ENCODE measurements at places on chromosomes 11 and 22. TPM values are rescaled to one million over a fixed set of nuclear protein-coding genes. Genes with fewer than 3 reads are reported as not detected.

Gene MFRP
- not detected for total RNA-seq

Gene RASD2
- 9.4 TPM for total RNA-seq

Gene OR8K3
- total RNA-seq, result not detected

GRCh38 chr11:110908401-110909105 lies 196.3 kb upstream of the ARHGAP20 start:
- DNase-seq, result no peak

DNA sequence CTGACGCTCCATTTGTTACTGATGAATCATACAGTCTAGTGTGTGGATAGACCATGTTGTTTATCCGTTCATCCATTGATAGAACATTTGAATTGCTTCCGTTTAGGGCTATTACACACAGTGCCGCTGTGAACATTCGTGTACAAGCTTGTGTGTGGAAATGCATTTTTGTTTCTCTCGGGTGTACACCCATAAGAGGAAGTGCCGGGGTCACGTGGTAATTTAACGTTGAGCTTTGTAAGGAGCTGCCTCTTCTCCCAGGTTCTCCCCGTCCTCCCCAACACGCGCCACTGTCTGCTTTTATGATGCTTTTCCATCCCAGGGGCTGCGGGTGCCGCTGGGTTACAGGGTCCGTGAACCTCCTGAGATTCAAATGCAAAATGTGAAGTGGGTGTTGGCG lies 142.3 kb downstream of the IGLL1 start:
- no peak for DNase-seq

GRCh38 chr11:5655474-5655873 lies 29.4 kb downstream of the TRIM5 start:
- DNase-seq, result no peak

DNA sequence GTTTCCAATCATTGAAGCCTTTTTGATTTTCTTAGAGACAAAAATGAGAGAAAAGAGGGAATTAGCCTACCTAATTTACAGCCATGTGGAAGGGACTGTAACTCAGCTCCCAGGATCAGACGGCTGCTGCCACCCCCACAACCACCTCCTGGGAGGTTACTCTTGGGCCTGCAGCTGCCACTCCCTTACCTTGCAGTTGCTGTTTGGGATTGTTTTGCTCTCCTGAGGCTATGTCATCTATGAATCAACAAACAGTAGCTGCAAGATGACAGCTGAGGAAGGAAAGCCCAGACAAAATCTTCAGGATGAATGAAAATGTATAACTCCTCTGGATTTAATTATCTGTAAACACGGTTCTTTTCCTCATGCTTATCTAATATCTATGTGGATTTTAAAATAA lies 28.0 kb upstream of the ZC3H12C start:
- DNase-seq, result no peak

Gene OR4X2
- total RNA-seq, result not detected

DNA sequence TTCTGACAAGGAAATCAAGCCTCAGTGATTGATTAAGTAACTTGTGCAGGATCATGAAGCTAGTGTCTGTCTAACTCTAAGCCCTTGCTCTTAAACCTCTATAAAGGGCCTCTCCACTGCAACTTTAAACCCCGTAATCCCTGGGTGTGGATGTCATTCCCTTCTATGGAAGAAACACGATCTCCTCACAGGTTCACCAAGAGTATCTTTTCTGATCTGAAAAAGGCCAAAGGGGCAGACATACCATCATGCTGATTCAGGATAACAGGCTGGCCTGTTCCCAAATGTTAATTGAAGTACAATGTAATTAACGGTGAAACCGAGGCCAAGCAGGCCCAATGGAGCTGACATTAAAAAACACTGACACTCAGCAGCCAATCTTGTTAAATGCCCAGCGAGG lies 17.1 kb downstream of the TTC12 start:
- DNase-seq, result no peak

DNA sequence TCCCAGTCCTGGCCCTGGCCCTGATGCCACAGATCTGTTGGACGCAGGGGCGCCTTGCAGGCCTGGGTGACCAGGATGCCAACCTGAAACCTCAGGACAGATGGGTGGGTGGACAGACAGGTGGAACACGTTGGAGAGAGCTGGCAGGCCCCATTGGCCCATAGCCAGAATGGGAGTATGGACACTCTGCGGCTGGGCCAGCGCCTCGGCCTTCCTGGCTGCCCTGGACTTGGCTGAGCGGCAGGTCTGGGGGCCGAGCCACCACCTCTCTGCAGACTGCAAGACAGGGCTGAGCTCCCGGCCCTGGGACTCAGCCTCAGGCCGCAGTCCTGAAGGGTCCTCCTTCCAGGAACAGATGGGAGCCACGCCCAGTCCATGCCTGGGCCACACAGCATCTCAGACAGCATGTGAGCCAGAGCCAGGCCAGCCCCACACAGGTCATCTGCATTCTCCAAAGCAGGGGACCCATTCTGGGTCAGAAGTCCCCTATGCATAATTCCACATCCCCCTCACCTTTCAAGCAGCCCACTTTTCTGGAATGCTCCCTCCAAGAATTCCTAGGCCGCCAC lies 14.1 kb downstream of the WNT7B start:
- DNase-seq, result no peak

DNA sequence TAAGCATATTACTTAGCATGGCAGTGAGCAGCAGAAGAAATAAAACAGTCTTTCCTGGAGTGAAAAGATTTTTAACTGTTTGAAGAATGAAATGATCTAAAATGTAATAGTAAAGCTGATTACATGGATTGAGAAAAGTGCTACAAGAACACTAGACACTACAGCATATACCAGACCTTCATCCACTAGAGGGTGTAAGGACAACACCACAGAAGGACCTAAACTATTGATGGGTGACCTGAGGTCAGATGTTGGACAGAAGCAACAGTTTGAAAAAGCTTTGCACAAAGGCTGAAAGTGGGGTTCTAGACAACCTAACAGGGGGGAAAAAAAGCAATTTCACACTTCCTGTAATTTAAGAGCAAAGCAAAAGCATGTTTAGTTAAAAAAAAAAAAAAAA lies 97.7 kb downstream of the RBFOX2 start:
- no peak for DNase-seq

Gene CDCA5
- total RNA-seq, result 1.3 TPM

- no peak for DNase-seq
Observed at GRCh38 chr22:30705710-30706651, 11.3 kb downstream of the OSBP2 start.

Gene OR2AG1
- not detected for total RNA-seq

Gene VSTM5
- not detected for total RNA-seq

DNA sequence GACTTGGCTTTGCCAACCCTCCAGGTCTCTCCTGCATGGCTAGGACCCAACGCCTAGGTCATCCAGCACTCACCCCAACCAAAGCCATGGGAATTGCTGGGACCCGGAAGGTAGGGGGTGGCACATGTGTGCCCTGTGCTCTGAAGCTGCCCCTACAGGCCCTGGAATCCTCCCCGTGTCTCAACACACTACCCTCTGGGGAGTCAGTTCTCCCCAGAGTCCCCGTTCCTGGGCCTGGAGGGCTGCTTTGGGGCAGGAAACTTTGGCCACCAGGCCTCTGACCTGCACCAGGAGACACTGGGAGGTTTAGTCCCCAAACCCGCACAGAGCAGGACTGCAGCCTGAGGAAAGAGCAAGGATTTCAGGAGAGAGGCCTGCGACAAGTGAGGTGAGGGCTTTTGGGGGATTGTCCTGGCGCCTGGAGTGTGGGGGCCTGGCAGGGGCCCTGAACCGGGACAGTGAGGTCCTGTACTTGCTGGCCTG lies 495 bp upstream of the IFITM1 start:
- DNase-seq, result peak; percentile 27

Gene RFPL2
- not detected for total RNA-seq

- DNase-seq, result no peak
Observed at GRCh38 chr22:37970864-37971263, 13.5 kb downstream of the SOX10 start.
